T-helper 17 cell (primary cell): ENCODE measurements at places on chromosomes 4 and X. TPM values are rescaled to one million over a fixed set of nuclear protein-coding genes. Genes with fewer than 3 reads are reported as not detected.

The MID1 gene
- total RNA-seq, result not detected

The TLL1 gene
- not detected for total RNA-seq

The STS gene
- 1.2 TPM for total RNA-seq

The SPANXN5 gene
- not detected for total RNA-seq

The NPY2R gene
- not detected for total RNA-seq

The ZNF595 gene
- total RNA-seq, result 4.6 TPM

The PAGE1 gene
- not detected for total RNA-seq

The CRLF2 gene
- total RNA-seq, result 0.40 TPM

The MRFAP1L1 gene
- 33.0 TPM for total RNA-seq

The GASK1B gene
- 1.3 TPM for total RNA-seq

The NXF2 gene
- total RNA-seq, result not detected

The TBC1D8B gene
- 1.8 TPM for total RNA-seq

The S100G gene
- total RNA-seq, result not detected

The PABPC1L2A gene
- total RNA-seq, result not detected

The FANCB gene
- total RNA-seq, result 4.1 TPM

The CXCL3 gene
- total RNA-seq, result 1.5 TPM

The COL4A5 gene
- total RNA-seq, result not detected

The PITX2 gene
- not detected for total RNA-seq

The ATOH1 gene
- not detected for total RNA-seq

The PRRG1 gene
- not detected for total RNA-seq

The MBTPS2 gene
- total RNA-seq, result 4.1 TPM

The PAGE4 gene
- total RNA-seq, result not detected

The STK26 gene
- 34.3 TPM for total RNA-seq

The DMRTC1 gene
- 1.8 TPM for total RNA-seq

The FAM241A gene
- total RNA-seq, result 2.8 TPM

The TMPRSS11F gene
- total RNA-seq, result not detected

The CCDC149 gene
- total RNA-seq, result 0.16 TPM

The BEX4 gene
- total RNA-seq, result 23.7 TPM

The CT45A1 gene
- not detected for total RNA-seq

The CCNA2 gene
- 0.25 TPM for total RNA-seq

The CDKL5 gene
- total RNA-seq, result 3.6 TPM

The NPY5R gene
- not detected for total RNA-seq

The EPGN gene
- total RNA-seq, result not detected

The NSDHL gene
- total RNA-seq, result 5.3 TPM

The TMSB15C gene
- 1.6 TPM for total RNA-seq

The NR0B1 gene
- total RNA-seq, result not detected

The FAM149A gene
- not detected for total RNA-seq

The TLR10 gene
- 1.1 TPM for total RNA-seq

The CFAP299 gene
- not detected for total RNA-seq

The SYN1 gene
- 1.1 TPM for total RNA-seq

The RAPGEF2 gene
- 38.3 TPM for total RNA-seq

The ZXDA gene
- total RNA-seq, result 16.9 TPM

The ENPEP gene
- not detected for total RNA-seq

The NWD2 gene
- total RNA-seq, result not detected

The RELL1 gene
- 30.1 TPM for total RNA-seq

The IL3RA gene
- 0.60 TPM for total RNA-seq

The VCX2 gene
- not detected for total RNA-seq

The NUP62CL gene
- total RNA-seq, result 2.2 TPM

The CXCL1 gene
- total RNA-seq, result not detected

The TMEM150C gene
- 0.37 TPM for total RNA-seq

The SASH3 gene
- total RNA-seq, result 116 TPM

The UGT2B17 gene
- total RNA-seq, result not detected

The SLITRK4 gene
- 0.17 TPM for total RNA-seq

The TRPC5OS gene
- total RNA-seq, result not detected

The GPR173 gene
- not detected for total RNA-seq

The SLC7A11 gene
- total RNA-seq, result 0.60 TPM

The GAB1 gene
- 2.0 TPM for total RNA-seq

The FGA gene
- total RNA-seq, result not detected

The AMMECR1 gene
- total RNA-seq, result 17.4 TPM
